ENCODE measurements at places on chromosomes 16 and 17.

DNA sequence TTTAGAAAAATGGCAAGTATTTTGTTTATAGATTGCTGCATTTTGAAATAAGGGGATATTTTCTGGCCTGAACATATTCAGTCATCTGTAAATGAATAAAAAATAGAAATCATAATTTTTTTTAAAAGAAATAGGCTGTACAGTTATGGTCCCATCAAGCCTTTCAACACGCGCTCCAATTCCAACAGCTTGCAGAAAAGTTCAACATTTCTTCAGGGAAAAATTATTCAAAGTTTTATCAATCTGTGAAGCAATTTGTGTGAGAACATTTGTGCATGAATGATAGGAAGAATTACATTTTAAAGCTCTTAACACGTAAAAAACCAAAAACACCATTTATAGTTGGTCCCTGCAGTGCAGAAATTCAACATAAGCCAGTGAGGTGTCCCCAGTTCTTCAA lies 50.7 kb upstream of the SLC25A19 start:
- DNase-seq = no peak

- DNase-seq = no peak
Observed at GRCh38 chr16:15601212-15601879, 41.6 kb downstream of the MARF1 start.

DNA sequence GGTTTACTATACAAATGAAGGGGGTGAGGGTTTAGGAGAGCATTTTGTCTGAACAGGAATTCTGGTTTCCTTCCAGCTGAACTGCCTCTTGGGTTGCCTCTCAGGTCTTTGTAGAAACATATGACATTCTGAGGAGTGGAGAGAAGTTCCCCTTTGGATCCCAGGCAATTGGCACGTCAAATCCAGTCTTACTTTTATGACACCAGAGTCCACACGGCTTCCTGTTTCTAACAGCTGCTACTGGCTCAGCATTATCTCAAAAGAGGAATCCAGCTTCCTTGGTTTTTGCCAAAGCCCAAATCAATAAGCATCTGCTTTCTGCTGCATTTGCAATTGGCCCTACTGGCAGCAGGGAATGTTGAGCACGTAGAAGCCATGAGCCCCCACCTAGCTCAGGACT lies 97.6 kb upstream of the FAM20A start:
- peak; percentile 19 for DNase-seq

GRCh38 chr16:83925095-83925905 lies 26.4 kb downstream of the MLYCD start:
- DNase-seq = no peak

DNA sequence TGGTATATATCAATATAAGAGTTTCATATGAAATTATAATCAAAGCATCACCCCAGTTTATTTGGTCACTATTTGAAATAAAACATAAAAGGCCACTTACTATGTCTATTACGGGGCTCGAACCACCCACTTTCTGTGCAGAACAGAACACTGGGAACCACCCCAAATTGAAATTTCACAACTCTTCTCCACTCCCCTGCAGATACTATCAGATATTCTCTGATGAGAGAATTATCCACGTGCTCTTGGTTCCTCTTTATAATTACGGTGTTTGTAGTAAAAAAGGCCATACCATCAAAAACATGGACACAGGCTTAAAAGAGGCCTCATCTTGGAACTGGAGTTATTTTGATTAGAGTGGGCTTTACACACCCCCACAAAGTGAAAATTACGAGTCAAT lies 82.8 kb downstream of the WDR59 start:
- DNase-seq = no peak

- no peak for DNase-seq
Observed at GRCh38 chr16:88719267-88719932, 13.1 kb downstream of the CTU2 start.

GRCh38 chr17:60481604-60482003 lies 44.4 kb downstream of the APPBP2 start:
- DNase-seq = no peak

GRCh38 chr16:12511708-12512107 lies 292.0 kb downstream of the CPPED1 start:
- no peak for DNase-seq

DNA sequence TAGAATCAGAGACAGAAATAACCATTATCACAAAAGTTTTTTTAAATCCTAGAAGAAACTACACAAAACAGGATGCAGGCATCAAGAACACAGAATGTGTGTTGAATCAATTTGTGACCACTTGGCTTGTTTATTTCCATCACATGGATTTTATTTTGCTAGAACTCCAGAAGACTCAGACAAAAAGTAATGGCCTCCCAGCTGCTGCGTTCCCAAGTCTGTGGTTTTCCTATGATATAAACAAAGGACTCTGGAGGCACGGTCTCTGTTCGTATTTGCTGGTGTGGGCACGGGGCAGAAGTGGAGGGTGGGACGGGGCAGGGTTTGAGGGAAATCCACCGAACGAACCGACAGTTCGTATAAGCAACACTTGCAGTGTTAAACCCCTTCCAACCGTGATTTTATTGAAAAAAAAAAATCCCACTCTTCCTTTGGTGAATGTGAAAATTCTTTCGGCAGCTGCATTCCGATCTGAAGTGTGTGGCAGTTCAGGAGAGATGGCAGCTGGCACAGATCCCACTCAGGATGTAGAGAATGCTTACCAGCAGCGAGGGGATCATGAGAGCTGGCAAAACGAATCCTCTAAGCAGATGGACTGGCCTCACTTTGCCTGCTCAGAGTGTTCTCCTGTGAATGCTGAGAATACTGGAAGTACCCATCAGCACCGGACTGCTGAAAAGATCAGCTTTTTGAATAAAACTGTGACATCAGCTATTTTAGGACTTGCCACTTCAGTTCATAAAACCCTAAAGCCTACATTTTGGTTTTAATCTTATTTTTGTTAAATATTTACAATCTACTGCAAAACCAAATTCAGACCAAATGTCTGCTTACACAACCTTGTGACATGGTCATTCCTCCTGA lies 165.2 kb downstream of the VPS53 start:
- no peak for DNase-seq

DNA sequence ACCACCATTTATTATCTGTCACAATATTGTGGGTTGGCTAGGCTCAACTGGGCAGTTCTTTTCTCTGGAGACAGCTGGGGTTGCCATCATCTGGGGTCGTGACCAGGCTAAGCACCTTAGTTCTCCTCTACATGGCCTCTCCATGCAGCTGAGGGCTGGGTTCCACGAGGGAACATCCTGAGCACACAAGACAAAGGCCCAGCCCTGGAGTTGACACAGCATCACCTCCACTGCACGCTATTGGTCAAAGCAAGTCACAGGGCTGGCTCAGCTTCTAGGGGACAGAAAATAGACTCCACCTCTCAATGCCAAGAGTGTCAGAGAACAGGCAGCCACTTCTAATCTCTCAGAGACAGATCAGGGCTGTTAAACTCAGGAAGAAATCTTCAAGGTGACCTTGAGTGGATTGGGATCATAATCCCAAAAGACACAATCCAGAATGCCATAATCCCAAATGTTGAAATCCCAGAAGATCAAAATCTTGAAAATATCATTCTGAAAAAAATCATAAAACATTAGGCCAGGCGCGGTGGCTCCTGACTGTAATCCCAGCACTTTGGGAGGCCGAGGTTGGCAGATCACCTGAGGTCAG lies 13.0 kb upstream of the USP10 start:
- no peak for DNase-seq

DNA sequence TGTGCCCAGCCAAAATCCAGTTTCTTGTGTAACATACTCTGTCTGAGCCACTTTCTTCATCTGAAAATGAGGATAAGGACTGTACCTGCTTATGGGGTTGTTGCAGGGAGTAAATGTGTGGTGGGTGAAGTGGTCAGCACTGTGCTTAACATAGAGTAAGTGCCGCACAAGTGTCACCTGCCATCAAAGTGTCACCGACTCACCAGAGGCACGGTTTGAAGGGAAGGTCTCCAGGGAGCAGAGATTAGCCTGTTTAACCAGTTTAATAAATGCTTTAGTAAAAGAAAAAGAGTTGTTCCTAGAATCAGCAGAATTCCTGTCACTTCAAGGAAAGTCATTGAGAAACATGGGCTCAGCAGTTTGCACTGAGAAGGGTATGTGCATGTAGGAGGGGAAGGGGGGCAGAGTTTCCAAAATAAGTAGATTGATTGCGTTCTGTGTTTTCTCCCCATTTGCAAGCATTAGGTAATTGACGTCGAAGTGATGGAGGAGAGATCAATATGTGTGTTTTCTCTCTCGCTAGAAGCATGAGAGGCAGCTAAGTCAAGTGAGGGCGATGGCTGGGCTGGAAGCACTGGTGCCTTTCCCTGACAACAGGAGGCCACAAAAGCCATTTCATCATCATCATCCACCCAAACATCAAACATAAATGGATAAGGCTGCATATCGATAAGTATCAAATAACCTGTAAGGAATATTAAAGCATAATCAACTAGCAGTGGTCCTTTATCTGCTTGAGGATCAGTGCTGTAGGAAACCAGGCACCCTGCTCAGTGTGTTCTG lies 19.1 kb downstream of the FAM20A start:
- DNase-seq = no peak

- no peak for DNase-seq
Observed at GRCh38 chr16:16019488-16019887, 70.1 kb downstream of the ABCC1 start.

DNA sequence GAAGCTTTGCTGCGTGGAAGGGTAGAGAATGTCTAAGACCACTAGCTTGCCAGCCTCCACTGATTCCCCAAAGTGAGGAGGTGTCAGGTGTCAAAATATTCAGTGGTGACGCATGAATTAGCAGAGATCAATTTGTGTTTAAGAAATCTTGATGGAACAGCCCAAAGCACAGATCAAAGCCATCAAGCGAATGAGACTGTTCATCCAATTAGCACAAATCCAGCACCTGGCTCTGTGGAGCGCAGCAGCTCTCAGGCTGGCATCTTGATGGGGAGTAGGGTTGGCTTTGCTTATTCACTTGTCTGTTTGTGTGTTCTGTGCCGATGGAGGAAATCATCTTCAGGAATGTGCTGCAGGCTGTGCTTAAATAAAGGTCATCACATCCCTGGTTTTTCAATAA lies 456.8 kb upstream of the CCL2 start:
- no peak for DNase-seq

DNA sequence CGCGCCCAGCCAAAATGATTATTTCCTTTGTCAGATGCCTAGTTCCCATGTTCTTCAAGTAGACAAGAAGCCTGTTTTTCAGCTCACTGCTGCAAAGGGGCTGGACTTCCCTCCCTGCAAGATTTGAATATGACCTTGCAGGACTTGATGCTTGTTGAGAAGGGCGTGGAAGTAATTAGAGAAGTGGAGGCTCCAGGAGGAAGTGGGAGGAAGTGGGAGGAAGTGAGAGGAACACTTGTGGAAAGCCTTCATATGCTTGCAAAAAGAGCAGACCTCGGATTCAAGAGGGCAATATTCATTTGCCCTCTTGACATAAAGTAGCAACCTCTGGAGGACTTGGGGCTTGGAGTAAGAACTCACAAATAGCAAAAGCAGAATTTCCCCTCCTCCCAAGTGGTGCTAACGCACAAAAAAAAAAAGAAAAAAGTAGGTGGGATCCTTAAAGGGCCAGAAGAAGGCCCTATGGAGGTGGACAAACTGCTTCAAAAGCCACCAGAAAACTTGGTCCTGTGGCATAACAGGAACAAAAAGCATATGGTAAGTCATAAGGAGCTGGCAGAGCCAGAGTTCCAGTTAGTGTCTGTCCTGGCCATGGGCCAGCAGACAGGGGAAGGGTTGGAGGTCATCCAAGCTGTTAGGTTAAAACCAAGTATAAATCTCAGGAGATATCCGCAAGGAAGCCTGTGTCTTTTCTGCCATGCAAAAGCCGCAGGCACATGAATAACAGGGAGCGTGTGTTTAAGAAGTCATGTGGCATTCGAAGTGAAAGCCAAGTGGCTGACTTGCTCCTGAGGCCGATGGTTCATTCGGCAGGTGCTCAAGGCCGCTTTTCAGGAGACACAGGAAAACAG lies 20.6 kb upstream of the PRKAR1A start:
- DNase-seq = peak; percentile 64

- DNase-seq = no peak
Observed at GRCh38 chr17:57927048-57927723, 28.0 kb downstream of the CUEDC1 start.

DNA sequence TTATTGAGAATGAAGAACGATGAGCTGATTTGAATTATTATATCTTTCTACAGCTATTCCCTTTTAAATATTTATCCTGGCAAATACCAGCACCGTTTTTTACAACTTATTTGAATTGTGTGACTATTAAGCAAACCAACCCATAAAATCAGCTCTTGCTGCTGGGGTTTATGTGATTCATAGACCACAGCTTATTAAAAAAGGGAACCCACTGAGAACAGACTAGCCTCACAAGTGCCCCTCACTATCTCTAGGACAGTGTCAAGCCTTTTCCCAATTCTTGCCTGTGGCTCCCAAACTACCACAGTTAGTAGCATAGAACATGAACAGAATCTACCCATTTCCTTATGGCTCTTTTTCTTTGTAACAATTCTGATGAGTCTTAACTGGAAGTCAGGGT lies 6.1 kb upstream of the LIG3 start:
- no peak for DNase-seq

- DNase-seq = no peak
Observed at GRCh38 chr17:12296209-12296625, 275.5 kb downstream of the MAP2K4 start.

DNA sequence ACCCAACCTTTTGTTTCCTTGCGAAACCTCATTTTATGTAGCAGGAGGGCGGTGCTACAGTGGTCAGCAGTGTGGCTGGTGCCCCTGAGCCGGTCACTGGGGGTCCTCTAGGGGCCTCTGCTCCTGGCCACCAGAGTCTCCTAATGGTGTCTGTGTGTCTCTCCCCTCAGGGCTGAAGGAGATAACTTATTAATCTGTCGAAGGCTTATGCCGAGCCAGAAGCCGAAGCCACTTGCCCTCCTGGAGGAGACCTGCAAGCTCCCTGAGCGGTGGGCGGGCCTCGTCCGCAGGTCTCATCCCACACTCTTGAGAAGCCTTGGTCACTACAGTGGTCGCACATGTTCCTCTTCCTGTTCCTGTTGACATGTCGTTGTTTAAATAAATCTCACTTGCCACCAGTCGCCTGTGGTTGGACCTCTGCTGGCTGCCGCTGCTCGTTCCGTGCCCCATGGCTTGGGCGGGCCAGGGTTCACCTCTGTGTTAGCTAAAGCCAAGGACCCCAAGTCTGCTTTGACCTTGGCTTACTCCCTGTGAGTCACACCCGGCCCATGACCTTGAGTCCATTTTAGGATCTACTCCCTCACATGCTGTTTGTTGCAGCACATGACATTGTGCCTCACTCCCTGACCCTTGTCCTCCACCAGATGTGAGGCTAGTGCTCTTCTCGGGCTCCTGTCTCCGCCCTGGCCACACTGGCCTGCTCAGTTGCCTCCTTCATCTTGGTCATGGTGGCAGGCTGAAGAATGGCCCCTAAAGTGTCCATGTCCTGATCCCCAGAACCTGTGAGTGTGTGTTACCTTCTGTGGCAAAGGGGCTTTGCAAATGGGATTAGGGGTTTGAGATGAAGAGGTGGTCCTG lies 38.7 kb upstream of the AQP8 start:
- no peak for DNase-seq

DNA sequence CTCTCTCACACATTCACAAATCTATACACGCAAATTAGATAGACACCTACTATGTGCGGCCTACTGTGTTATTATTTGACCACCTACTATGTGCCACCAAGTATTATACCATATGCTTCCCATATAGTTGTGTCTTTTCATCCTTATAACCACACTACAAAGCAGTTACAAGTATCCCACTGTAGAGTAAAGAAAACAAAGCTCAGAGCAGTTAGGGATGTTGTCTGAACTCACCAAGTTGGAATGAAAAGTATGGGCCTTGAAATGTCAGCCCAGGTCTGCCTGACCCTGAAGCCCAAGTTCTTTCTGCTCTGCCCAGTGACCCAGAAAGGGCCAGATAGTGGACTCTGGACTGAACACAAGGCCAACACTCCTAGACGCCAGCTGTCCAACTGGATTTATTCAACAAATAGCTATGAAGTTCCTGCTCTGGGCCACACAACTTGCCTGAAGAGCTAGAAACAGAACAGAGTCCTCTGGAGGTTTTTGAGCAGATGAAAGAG lies 8.5 kb downstream of the KRT37 start:
- no peak for DNase-seq

Data from GDM1 (cell line).